Fibroblast of mammary gland (primary cell): ENCODE measurements at places on chromosomes 5 and 9.

DNA sequence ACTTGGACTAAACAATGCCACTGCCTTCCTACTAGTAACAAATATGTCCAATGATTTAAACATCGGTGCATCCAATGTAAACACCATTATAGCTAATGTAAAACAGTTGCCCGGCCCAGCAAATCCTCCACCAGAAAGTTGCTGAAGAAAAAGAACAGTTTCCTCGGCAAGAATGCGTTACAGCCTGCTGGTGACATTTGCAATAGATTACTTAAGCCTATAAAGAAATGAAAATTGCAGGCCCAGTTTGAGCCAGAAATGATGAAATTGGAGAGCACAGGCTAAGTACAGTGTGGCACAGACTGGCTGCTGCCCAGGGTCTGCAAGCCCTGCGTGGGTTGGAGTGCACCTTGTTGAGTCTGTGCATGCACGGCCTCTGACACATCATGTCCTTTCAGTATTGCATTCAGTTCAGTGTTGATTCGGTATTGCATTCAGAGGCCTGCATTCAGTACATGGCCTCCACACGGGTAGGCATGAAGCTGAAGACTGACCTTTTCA lies 406.0 kb upstream of the KLF4 start:
- peak; percentile 13 for DNase-seq

GRCh38 chr5:61744690-61745619 lies 412.9 kb downstream of the ZSWIM6 start:
- DNase-seq = no peak

DNA sequence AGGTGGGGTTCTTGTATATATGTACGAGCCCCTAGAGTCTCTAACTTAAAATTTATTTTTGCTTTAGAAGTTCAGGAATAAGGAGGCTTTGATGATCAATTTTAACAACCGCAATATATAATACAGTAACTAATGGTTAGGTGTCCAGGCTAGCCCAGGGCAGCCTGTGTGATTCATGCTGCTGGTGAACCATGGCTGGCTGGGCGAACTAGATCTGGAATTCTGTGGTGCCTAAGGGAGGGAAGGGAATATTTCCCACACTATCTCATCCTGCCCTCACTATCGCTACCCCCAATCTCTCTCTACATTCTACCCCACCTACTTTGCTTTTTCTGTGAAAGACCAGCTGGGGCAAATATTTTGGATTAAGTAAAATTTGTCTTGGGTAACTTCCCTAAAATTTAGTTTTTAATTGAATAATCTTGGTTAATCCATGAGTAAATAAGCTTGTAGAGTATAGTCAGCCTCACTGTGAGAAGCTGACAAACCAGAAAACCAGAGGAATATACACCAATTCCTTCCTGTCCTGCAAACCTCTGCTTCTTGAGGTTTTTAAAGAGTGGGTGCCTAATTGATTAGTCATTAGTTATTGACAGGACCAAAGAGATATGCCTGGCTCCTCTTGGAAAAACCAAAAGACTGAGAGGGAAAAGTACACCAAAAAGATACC lies 115.1 kb upstream of the CCDC152 start:
- DNase-seq = peak; percentile 13

- no peak for DNase-seq
Observed at GRCh38 chr5:154260224-154260927, 69.8 kb downstream of the GALNT10 start.

DNA sequence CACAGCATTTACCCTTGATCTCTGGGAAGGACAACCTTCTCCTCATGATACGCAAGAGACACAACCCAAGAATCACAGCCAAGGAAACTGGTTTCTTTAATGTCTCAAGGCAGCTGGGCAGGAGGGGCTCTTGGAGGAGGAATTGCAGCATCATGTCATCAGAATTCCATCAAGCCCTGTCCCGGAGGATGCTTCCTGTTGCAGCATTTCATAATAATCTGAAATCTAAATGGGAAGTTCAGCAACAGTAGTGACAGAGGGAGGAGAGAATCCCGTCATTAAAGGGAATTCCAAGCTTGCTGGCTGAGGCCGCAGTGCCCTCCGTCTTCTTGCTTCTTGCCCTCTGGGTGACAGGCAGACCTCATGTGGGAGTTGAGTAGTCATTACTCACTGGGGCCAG lies 192.7 kb downstream of the TENT4A start:
- DNase-seq = peak; percentile 0

DNA sequence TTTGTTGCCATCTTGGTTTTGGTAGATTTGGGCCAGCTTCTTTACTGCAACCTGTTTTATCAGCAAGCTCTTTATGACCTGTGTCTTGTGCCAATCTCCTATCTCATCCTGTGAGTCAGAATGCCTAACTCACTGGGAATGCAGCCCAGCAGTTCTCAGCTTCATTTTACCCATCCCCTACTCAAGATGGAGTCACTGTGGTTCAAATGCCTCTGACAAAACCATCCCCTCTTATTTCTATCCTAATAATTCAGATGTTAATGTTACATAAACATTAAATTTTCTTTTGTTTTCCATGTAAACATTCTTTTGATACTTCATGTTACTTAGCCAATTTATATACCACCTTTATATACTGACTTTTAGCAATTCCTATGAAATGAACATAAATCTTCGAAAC lies 746.3 kb downstream of the CDH18 start:
- no peak for DNase-seq

GRCh38 chr9:34554211-34555001 lies 31.6 kb upstream of the ENHO start:
- no peak for DNase-seq

- DNase-seq = no peak
Observed at GRCh38 chr5:135391869-135392255, 7.2 kb downstream of the MACROH2A1 start.

GRCh38 chr5:54363669-54364068 lies 53.3 kb upstream of the ARL15 start:
- peak; percentile 53 for DNase-seq

DNA sequence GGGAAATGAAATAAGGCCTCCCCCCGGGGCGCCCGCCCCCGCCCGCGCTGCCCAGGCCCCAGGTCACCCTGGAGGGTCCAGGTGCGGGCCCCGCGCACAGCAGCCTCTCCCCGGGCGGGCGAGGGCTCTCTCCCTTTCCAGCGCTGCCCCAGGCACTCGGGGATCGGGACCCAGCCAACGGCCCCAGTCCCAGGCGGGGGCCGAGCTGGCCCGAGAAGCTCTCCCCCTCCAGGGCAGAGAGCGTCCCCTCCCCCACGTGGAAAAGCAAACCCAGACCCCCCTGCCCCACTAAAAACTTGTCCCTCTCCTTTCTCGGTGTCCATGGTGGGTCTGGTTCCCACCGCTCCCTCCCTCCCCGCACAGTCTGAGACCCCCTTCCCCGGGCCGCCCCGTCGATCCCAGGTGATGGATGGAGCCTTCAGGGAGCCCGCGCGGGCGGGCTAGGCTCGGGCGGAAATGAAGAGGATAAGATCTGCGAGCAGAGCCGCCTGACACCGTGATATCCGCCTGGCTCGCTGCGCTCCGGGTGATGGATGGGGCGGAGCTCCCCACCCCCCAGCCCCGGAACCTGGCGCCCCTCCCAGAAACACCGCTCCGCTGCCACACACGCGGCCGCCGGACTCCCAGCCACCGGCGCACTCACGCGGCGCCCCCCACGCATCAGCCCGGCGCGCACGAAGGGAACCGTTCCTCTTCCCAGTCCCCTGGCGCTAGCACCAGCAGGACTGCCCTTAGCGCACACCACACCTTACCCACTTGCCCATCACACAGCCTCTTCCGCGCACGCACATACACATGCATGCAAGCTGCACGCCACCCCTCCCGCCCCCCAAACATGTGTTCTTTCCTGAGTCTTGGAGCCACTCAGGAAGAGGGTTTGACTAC lies 81.7 kb upstream of the ZBTB43 start:
- no peak for DNase-seq

DNA sequence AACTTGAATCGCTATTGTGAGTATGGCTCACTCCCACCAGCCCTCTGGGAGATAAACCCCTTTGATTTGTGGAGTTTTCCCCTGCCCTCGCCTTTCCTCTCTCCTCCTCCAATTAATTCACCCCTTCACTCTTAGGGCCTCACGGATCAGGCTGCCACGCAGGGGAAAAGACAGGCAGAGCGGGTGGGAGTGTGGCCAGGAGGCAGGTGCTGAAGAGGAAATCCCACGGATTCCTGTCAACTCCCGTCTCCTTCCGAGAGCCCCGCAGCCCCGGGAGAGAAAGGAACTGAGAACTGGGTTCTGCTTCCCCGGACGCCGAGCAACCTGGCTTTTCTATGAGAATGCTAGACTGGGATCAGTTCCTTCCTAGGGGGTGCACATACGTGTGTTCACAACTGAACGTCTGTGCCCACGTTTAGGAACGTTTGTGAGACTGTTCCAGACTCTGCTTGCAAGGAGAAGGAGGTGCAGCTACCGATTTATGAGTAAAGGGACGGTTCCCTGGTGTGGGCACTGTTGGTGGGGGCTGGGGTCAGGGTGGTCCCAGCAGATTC lies 314.5 kb upstream of the TLE4 start:
- no peak for DNase-seq

DNA sequence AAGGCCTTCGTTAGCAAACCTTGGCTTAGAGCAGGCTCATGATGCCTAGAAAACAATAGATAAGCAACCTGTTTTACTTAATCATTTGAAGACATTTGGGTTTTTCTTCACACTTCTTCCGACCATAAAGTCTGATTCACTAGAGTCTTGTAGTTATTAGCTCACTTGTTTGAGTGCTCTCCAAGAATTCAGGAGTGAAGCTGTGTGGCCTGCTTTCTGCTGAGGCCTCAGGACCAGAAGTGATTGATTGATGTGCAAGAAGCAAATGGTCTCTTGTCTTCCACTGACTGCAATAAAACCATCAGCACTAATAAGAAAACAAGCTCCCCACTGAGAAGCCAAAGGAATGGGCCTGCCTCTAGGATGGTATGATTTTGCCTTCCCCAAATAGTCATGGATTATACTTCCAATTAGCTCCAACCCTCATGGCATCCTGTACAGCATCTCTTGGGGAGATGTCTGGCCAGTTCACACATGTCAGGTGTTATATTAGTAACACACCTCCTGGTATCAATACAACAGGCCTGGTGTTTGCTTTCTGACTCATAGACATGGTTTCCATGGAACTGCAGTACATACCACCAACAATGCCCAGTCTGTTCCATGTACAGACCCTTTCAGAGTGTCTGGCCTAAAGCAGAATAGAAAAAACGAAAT lies 317.6 kb downstream of the CWC27 start:
- peak; percentile 21 for DNase-seq
